ENCODE measurements at places on chromosomes 7 and 10.

DNA sequence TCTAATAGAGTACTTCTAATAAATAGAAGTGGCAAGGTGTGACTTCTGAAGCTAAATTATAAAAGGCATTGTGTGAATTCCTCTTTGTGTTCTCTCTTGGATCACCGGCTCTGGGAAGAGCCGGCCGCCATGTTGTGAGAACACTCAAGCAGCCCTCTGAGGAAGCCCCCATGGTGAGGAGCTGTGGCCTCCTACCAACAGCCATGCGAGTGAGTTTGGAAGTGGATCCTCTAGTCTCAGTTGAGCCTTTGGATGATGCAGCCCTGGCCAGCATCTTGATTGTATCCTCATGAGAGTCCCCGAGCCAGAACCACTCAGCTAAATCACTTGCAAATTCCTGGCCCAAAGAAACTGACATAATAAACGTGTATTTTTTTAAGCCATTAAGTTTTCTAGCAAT, 94.5 kb upstream of the CARD11 start:
- DNase-seq, result no peak

DNA sequence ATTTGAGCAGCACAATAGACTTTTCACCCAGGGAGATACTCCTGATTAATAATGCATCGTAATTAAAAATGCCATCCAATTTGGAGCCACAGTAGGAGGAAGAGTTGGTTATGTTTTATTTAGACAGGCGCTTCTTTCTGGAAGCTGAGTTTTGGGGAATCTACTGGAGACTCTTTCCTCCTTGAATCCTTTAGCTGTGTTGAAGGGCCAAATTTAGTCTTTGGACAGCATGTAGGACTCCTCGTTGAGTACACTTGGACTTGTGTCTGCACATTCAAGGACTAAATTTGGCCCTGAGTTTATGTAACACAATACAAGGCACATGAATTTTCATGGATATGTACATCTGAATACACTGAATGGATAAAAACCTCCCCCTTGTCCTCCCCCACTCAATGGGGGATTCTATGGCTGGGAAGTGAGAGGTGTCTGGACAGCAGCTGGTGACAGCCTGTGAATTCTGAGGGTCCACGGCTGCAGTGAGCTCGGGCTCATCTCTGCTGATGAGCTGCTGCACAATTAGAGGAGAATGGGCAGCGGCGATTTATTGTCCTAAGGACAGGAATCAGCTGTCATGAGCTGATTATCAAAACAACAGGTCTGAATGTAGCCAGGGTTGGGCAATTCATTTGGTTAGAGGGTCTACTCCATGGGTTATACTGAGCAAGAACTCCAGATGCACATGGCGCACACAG, 95.2 kb downstream of the PRTFDC1 start:
- DNase-seq, result no peak

DNA sequence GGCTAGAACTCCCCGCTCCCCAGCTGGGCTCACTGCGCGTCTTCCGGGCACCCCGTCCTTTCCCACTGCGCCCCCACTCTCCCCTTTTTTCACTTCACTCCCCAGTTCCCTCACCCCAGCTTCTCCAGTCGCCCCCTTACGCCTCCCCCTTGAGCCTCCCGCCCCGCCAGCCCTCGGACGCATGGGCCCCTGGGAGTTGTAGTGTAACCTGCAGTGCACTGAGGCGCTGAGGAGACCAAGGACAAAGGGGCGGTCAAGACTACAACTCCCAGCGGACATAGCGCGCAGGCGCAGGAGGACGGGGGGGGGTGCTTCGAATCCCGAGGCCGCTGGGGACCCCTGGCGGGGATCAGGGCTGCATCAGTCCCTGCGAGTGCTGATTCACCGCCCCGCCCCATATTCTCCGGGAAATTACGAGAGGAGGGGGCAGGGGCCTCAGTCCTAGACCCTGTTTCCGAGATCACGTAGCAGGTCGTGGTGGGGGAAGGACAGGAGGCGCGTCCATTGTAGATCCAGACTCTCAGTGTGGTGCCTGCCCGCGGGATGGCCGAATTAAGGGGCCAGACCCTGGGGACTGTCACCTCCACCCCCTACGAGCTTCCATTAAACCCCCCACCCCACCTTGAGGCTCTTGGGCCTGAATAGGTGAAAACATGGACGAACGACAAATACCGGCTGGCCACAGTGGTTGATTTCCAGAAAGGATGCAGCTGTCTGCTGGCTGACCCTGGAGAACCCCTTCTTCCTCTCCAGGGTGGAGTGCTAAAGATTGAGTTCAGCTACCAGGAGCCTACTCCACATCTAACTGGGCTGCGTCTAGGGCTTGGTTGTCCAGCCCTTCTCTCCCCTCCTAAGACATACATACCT, 553 bp upstream of the YWHAG start:
- peak; percentile 99 for DNase-seq

GRCh38 chr10:97921581-97922021, 72.0 kb downstream of the GOLGA7B start:
- DNase-seq, result no peak

All from NCI-H1694 (cell line).